ENCODE measurements at places on chromosomes 4 and X. TPM values are rescaled to one million over a fixed set of nuclear protein-coding genes. Genes with fewer than 3 reads are reported as not detected.

Gene HS3ST1
- total RNA-seq: 0.17 TPM

Gene CDKL2
- total RNA-seq: 0.28 TPM

Gene TMPRSS11B
- not detected for total RNA-seq

Gene MAGEA12
- not detected for total RNA-seq

Gene GPR78
- total RNA-seq: 1.5 TPM

Gene MORF4L2
- 659 TPM for total RNA-seq

Gene PDK3
- 29.3 TPM for total RNA-seq

Gene CXCL1
- total RNA-seq: not detected

Data from H7 (cell line).